ENCODE measurements at places on chromosomes 2 and 18.

DNA sequence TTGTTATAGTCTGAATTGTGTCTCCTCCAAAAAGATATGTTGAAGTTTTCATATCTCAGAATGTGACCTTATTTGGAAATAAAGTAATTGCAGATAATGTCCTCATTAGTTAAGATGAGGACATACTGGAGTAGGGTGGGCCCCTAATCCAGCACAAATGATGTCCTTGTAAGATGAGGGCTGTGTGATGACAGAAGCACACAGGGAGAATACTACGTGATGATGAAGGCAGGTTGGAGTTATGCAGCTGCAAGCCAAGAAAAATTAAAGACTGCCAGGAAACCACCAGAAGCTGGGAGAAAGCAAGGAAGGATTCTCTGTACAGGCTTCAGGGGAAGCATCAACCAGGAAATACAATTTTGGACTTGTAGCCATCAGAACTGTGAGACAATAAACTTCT, 58.3 kb upstream of the PNPT1 start:
- no peak for DNase-seq

GRCh38 chr2:148880636-148881035, 5.6 kb downstream of the KIF5C start:
- DNase-seq: no peak

- no peak for DNase-seq
Observed at GRCh38 chr2:118190474-118190873, 102.2 kb downstream of the INSIG2 start.

DNA sequence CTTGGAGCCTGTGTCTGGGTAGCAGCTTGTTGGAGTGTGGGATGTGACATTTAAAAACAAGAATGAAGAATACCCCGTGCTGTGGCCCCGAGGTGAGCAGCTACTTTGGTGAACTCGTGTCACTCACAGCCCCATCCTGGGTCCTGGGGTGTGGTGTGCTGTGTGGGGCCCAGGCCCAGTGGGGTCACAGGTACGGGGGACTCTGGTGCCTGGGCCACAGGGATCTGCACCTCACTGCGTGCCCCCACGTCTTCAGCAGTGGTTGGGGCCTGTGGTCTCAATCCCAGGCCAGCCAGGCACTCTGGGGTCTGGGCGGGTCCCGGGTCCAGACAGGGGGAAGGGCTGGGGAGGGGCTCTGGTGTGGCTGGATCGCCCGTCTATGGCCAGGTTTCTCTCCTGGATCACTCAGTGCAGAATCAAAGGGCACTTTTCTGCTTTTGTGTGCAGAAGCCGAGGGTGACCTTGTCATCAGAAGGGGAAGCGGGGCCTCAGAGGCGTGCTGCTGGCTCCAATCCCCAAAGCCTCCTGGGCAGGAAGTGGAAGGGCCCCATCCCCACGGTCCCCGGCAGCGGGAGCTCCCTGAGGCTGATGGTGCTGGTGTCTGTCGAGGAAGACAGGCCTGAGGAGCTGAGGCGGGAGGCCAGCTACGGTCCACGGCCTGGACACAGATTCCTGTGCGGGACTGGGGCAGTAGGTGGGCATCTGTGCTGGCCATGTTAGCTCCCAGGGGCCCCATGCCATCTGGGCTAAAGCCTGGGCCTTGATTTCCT, 1.4 kb downstream of the GPR35 start:
- DNase-seq: peak; percentile 24

DNA sequence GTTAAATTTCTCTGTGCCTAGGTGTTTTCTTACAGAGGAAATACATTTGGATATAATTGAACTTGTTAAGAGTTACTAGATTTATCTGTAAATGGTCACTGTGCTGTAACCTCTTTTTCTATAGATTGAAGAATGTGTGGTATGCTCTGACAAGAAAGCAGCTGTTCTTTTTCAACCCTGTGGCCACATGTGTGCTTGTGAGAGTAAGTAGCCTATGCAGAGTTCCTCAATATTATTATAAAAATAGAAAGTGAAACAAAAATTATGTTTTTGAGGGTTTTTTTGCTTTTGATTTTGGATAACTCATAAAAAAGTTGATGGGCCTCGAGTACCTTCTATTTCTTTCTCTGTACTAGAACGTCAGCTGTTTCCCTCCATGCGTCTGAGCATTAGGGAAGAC, 112.4 kb downstream of the MIB1 start:
- no peak for DNase-seq

GRCh38 chr2:227856697-227857096, 14.7 kb upstream of the DAW1 start:
- no peak for DNase-seq

DNA sequence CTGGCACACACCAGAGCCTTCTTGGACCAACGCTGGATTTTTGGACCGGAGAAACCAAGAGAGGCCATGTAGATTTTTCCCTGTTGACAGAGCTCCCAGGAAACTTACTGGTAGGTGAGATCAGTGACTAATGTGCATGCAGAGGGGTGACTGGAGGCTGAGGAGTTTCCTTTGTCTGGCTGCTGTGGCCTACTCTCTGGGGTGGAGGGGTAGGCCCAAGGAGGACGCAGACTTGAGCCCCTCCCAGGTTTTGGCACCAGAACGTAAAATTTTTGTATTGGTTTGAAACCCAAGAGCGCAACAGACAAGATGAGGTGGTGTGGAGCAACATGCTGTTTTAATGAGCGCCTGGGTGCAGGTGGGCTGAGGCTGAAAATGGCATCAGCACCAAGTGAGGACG, 59.2 kb downstream of the KYNU start:
- no peak for DNase-seq

GRCh38 chr2:190099890-190100697, 37.6 kb upstream of the MSTN start:
- no peak for DNase-seq

GRCh38 chr2:240511351-240512108, 46.3 kb downstream of the ANKMY1 start:
- no peak for DNase-seq

- DNase-seq: no peak
Observed at GRCh38 chr2:68594674-68595492, 48.5 kb upstream of the PROKR1 start.

DNA sequence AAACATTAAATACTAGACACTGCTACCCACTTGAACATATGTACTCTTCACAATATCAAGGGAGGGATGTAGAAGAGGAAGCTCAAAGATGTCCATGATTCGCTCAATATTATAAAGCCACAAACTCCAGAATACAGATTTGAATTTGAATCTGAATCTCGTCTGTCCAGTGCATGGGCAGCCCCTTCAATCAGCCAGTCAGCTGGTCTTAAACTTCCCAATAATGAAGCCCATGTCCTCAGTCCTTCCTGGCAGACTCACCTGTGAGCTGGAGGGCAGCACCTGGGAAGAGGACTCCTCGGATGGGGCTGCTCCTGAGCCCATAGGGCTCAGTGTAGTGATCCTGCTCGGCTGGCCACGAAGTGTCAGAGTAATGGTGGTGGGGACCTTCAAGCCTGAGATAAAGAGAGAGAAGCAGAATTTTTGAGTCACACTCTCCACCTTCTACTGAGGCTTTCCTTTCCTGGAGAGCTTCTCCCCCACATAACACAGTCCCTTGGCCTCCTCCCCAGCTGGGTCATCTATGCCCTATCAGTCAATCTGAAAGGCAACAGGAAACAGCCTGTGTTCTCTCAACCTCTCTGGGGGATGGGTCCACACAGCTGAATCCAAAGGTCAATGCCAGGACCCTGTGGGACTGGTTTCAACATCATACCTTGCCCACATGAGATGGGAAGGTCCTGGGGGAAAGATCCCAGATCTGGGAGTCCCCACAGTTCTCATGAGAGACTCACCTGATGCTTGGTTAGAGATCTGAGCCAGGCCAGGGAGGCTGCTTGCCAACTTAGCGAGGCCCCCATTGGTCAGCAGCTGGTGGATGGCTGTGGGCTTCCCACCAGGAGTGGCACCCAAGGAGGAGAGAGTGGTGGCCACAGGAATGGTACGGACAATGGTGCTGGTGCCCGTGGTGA, 36.5 kb downstream of the KANSL3 start:
- DNase-seq: no peak

GRCh38 chr18:30889519-30890301, 152.8 kb downstream of the DSC3 start:
- no peak for DNase-seq

GRCh38 chr2:105765415-105766299, 20.9 kb downstream of the NCK2 start:
- DNase-seq: no peak

- DNase-seq: no peak
Observed at GRCh38 chr18:35732162-35732561, 150.6 kb downstream of the GALNT1 start.

GRCh38 chr2:120684289-120685065, 51.2 kb upstream of the GLI2 start:
- DNase-seq: no peak

DNA sequence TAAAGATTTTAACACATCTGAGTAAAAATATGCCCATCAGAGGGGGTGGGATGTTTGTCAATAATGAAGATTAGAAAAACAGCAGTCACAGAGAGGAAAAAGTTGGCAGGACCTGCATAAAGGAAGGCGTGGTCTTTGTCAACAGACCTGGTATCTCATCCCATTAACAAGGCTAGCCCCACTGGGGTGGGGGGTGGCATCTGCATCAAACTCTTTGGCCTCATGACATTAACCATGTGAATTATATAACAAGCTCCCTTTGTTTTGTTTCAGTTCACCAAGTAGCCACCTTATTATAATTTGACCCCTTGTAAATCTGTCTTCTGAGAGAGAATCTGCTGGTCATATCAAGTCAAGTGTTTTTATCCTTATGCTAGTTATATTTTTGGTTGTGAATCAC, 28.8 kb downstream of the NEMP2 start:
- no peak for DNase-seq

- no peak for DNase-seq
Observed at GRCh38 chr2:112149194-112149593, 11.0 kb downstream of the FBLN7 start.

DNA sequence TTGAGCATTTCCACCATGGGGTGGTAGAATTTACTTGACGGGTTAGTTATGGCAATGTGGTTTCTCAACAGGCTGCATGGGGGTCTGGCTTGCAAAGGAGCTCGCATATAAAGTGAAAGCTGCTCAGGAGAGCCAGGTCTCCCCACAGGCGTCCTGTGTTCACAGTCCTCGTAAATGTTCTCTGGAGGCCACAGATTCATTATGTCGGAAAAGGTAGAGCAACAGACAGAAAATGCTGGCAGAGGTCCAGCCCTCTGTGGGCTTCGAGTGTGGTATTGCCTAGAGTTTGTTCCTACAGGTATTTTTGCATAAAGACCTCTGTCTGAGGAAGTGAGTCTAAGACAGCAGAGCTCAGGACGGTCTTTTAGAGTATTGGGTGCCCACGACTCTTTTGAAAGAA, 96.4 kb downstream of the CDCA7 start:
- peak; percentile 18 for DNase-seq

DNA sequence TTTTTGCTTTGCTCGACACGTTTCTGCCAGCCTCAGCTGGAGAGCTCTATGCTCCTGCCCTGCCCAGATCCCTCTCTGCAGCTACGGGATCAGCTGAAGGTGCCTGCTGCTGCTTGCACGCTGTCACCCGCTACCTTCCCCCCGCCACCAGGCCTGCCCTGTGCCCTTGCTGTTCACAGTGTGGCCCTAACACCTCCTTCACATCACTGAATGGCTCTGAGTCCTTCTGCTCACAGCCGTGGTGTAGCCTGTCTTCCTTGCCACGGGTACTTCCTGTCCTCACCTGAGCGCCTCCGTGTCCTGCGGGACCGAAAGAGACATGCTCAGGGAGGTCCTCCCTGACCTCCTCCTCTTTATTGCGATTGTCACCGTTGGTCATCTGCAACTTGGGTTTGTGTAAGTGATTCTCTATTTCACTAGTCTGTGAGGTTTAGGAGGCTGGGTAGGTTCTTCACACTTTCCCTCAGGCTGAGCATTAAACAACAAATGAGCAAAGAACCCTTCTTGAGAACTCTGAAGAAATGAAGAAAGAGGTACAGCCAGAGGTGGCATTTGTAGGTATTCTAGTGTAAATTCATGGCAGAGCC, 127.5 kb downstream of the NCK2 start:
- DNase-seq: no peak

DNA sequence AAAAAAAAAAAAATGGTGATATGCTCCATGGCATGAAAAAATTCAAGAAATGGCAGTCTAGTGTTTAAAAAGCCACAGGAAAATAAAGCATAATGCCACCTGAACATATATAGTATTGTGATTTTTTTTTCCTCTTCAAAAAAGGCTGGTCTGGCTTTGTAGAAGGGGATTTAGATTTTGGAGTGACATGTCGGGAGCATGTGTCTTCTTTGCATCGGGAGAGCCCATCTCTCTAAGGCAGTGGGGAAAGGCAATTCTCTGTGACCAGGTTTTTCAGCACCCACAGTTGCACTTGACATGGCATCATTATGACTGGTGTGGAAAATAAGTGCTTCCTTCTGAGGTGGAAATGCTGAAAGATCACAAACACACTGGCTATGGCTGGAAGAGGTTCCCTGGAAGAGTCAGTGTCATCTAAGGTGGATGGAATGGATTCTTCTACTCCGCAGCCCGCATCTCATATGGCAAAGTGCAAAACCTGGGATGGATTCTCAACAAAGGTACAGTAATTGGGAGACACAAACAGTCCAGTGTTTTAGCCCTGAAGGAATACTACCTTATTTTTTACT, 172.5 kb downstream of the AGAP1 start:
- DNase-seq: no peak

GRCh38 chr2:147460155-147460554, 384.7 kb upstream of the ACVR2A start:
- DNase-seq: no peak

DNA sequence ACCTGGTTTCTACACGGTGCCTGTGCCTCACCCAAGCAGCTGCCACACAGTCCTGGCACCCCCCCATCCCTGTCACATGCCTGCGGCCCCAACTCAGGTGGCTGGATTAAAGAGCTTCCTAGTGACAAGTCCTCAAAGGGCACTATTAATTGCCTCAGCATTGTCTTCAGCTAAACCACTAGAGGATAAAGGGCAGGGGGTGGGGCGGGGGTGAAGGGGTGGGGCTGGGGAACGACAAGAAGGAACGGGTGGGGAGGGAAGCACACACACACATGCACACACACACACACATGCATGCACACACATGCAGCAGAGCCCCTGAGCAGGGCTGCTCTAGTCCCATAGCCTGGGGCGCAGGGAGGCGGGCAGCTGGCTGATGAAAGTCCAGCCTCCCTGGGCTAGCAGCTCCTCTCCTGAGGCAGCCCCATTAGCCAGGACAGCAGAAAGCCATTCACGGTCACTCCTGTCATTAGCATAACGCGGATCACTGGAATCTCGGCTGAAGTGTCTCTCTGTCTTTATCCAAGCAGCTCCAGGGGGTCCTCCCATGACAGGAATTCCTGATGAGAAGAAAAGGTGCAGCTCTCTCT, 7.4 kb upstream of the TEX261 start:
- no peak for DNase-seq

GRCh38 chr2:124585277-124585676, 560.2 kb downstream of the CNTNAP5 start:
- DNase-seq: no peak
